RPMI7951 (cell line): ENCODE measurements at places on chromosomes 1 and 21. TPM values are rescaled to one million over a fixed set of nuclear protein-coding genes. Genes with fewer than 3 reads are reported as not detected.

Gene C1orf141
- total RNA-seq = not detected in 2 replicates

Gene RNF19B
- 9.8 and 10.3 TPM in 2 replicates for total RNA-seq

Gene S100A14
- 0.39 TPM in 1 of 2 replicates, not detected in the other for total RNA-seq

Gene IL20
- not detected in 2 replicates for total RNA-seq

Gene CLDN8
- total RNA-seq = not detected in 2 replicates
